ENCODE measurements at places on chromosomes 3 and 15.
A peak's percentile ranks its signal among the peaks of the same experiment; 100 is the strongest.

GRCh38 chr3:130820976-130821375, 72.9 kb upstream of the ATP2C1 start:
- H3K4me1 ChIP-seq, result no peaks in the 10 kb centered on the region
- H3K27me3 ChIP-seq, result no peaks in the 10 kb centered on the region
- H3K36me3 ChIP-seq, result no peaks in the 10 kb centered on the region

- H3K36me3 ChIP-seq, result no peaks in the 10 kb centered on the region
- no peaks in the 10 kb centered on the region for H3K27me3 ChIP-seq
- H3K4me3 ChIP-seq, result no peak overlapping the region
- DNase-seq, result no peak
These were observed 146.9 kb downstream of the ERC2 start for GRCh38 chr3:56321383-56321782.

- H3K36me3 ChIP-seq, result peaks cover 77% of the 10 kb centered on the region
- no peak overlapping the region for H3K27ac ChIP-seq
- H3K4me1 ChIP-seq, result no peaks in the 10 kb centered on the region
- DNase-seq, result no peak
- no peak overlapping the region for H3K4me3 ChIP-seq
- no peaks in the 10 kb centered on the region for H3K27me3 ChIP-seq
These were observed 100.2 kb downstream of the C3orf70 start for GRCh38 chr3:185052631-185053030.

DNA sequence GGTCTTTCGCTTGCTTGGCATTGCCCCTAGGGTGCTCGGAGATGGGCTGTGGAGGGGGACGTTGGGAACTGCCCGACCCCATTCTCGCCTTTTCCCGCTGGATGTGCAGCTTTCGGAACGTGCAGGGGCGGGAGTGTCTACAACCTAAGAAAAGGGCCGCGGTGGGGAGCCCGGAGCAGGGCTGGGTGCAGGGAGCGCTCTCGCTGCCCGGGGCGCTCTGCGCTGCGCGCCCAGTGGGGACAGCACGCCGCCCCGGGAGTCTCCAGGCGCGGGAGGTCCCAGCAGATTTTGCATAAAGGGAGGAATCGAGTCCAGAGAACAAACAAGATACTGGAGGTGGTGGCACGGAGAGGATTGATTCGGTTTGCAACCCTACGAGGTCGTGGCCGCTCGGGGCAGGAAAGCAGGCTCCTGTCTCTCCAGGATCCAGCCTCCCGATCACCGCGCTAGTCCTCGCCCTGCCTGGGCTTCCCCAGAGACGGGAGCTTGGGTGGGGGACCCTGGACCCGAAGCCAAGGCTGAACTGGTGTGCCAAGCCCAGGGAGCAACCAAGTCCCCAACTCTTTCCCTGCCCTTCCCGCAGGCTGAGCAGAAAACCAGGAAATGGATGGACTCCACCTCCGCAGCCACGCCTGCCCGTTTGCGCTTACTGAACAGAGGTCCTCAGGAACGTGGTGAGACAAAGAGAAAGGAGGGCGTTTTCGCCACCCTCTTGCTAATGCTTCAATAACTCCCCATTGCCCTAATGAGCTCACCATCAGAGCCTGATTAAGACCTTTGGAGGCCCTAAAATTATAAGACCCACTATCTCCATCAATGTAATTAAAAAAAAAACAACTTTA, 59.7 kb downstream of the NOX5 start:
- no peak for DNase-seq
- H3K27me3 ChIP-seq, result peaks cover 4% of the 10 kb centered on the region
- peaks cover 8% of the 10 kb centered on the region for H3K4me1 ChIP-seq
- H3K4me3 ChIP-seq, result peak overlapping the region; percentile 61
- H3K27ac ChIP-seq, result peak overlapping the region; percentile 35

DNA sequence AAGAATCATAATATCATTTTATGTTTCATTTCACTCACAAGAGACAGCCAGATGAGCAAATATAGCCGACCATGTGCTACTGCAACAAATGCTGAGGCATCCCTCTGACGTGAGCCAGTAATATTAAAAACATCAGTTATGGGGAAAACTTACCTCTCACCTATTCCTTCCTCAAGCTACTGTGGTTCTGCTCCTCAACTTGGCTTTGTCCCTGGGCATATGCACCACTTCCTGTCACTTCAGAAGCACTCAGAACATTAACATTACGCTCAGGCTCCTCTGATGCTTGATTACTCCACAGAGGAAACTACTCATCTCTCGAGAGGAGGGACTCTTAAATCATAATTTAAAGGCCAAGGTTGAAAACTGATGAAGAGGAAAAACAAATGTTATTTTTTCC, 457.0 kb upstream of the ALCAM start:
- no peak for DNase-seq
- no peaks in the 10 kb centered on the region for H3K27me3 ChIP-seq
- H3K36me3 ChIP-seq, result no peaks in the 10 kb centered on the region
- H3K4me1 ChIP-seq, result no peaks in the 10 kb centered on the region
- H3K27ac ChIP-seq, result no peak overlapping the region

GRCh38 chr3:46705751-46706552, 4.8 kb downstream of the TMIE start:
- no peak overlapping the region for H3K27ac ChIP-seq
- H3K27me3 ChIP-seq, result no peaks in the 10 kb centered on the region
- peak; percentile 5 for DNase-seq

DNA sequence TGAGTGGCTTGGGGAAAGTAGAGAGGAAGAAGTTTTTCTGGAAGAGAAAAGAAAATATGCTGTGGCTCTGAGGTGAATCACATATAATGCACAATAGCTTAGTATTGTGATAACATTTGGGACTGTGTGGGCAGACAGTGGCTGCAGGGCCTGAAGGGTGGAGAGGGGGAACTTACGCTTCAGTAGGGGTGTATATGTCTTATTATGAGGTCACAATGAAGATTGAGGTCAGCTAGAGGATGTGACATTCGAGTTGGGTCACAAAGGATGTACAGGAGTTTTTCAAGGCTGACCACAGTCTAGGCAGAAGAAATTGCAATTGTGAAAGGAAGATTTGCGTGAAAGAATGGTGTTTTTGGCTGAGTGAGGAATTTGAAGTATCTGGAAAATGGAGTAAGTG, 414.8 kb downstream of the LPP start:
- no peak for DNase-seq
- no peak overlapping the region for H3K27ac ChIP-seq
- no peaks in the 10 kb centered on the region for H3K36me3 ChIP-seq
- H3K4me1 ChIP-seq, result peaks cover 30% of the 10 kb centered on the region
- no peak overlapping the region for H3K4me3 ChIP-seq

- H3K27ac ChIP-seq, result no peak overlapping the region
- H3K36me3 ChIP-seq, result no peaks in the 10 kb centered on the region
- DNase-seq, result no peak
These were observed 259.2 kb downstream of the SLCO3A1 start for GRCh38 chr15:92112711-92113110.

GRCh38 chr3:58102976-58103451, 94.8 kb downstream of the FLNB start:
- H3K27ac ChIP-seq, result no peak overlapping the region
- no peaks in the 10 kb centered on the region for H3K36me3 ChIP-seq
- H3K4me3 ChIP-seq, result no peak overlapping the region
- H3K4me1 ChIP-seq, result no peaks in the 10 kb centered on the region

GRCh38 chr3:142057331-142057725, 92.0 kb downstream of the TFDP2 start:
- no peak overlapping the region for H3K27ac ChIP-seq
- no peaks in the 10 kb centered on the region for H3K27me3 ChIP-seq
- DNase-seq, result no peak
- H3K4me3 ChIP-seq, result no peak overlapping the region
- H3K36me3 ChIP-seq, result no peaks in the 10 kb centered on the region

- no peak overlapping the region for H3K4me3 ChIP-seq
- H3K27me3 ChIP-seq, result no peaks in the 10 kb centered on the region
- H3K27ac ChIP-seq, result no peak overlapping the region
- no peaks in the 10 kb centered on the region for H3K36me3 ChIP-seq
- no peak for DNase-seq
These were observed 3.2 kb upstream of the ATP13A3 start for GRCh38 chr3:194489736-194490612.

GRCh38 chr3:193498215-193498614, 56.5 kb downstream of the ATP13A4 start:
- no peak overlapping the region for H3K4me3 ChIP-seq
- H3K4me1 ChIP-seq, result no peaks in the 10 kb centered on the region
- H3K27me3 ChIP-seq, result no peaks in the 10 kb centered on the region
- no peaks in the 10 kb centered on the region for H3K36me3 ChIP-seq
- H3K27ac ChIP-seq, result no peak overlapping the region

DNA sequence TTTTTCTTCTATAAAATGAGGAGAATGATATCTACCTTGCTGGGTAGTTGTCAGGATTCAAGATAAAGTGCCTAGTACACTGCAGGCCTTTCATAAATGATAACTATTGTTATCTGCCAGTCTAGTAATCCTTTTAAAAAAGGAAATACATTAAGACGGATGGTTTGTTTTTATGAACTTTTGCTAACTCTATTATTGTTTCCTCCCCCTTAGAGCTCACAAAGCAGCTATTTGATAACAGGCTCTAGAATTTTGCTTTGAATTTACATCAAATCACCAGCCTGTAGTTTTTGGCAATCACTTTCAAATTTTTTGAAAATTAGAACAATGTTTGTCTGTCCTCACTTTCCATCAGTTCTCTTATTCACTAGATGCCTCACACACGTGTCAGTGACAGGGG, 39.8 kb downstream of the BLM start:
- DNase-seq, result no peak
- no peaks in the 10 kb centered on the region for H3K36me3 ChIP-seq
- no peak overlapping the region for H3K27ac ChIP-seq
- no peaks in the 10 kb centered on the region for H3K27me3 ChIP-seq

GRCh38 chr15:57321973-57322601, 54.2 kb upstream of the CGNL1 start:
- no peaks in the 10 kb centered on the region for H3K4me1 ChIP-seq
- H3K36me3 ChIP-seq, result no peaks in the 10 kb centered on the region
- no peak for DNase-seq

DNA sequence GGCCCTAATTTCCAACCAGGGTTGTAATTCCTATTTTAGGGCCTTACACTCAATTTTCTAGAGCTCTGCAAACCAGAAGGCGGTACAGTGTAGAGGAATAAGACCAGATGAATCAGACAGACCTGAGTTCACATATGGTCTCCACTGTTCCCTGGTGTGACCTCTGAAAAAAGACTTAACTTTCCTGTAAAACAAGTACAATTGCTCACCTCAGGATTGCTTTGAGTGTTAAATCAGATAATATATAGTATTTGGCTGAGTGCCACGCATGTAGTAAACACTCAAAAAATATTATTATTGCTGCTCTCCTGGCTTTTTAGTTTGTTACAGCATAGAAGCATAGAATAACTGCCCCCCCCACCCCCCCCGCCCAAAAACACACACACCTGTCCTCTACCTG, 51.0 kb upstream of the STT3B start:
- no peaks in the 10 kb centered on the region for H3K36me3 ChIP-seq
- H3K4me3 ChIP-seq, result no peak overlapping the region
- no peak overlapping the region for H3K27ac ChIP-seq

DNA sequence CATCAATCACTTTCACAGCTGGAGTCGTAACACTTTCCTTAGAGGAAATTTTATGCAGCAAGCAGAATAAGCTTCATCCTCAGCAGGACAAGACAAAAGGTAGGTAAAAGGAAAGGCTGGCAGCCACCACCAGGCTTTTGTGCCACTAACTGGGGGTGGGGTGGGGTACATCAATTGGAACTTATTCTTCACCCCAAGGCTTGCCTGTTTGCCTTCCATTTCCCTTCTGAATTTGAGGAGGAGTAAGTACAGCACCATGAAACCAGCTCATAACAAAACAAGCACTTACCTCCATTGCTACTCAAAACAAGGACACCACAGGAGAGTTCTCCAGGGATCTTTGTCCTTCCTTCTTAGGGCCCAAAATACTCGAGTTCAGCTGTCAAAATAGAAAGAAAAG, 296.8 kb downstream of the ARRDC4 start:
- H3K27me3 ChIP-seq, result no peaks in the 10 kb centered on the region
- H3K27ac ChIP-seq, result no peak overlapping the region
- no peak for DNase-seq
- no peak overlapping the region for H3K4me3 ChIP-seq

DNA sequence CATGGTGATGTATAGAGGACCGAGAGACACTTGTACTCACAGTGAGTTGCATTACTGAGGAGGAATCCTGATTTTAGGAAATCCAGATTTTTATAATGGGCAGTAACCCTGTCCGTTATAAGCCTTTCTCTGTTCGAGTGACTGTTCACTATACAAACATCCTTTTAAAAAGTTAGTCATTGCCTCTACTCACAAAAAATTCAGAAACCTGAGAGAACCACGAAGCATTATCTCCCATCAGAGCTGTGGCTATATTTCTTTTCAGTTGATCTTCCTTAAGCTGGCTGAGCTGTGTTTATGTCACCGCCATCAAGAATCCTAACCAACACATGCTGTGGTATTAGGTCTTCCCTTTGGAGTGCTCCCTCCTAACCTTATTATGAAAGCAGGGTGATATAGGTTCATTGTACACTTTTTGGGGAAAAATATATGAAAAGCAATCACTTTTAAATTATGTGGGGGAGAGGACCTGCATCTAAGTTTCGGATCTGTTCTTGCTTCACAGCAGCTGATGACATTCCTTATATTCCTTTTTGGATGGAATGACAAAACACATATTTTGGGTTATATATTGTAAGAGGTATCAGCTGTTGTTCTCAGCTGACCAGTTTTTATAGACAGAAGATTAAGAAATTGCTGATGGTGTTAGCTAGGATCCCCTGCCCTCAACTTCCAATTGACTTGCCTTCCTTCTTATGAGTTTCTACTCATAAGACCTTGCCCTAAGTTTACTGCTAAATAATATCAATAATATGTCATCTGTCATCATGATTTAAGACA, 465.9 kb upstream of the RASGRP1 start:
- no peak overlapping the region for H3K4me3 ChIP-seq
- H3K27me3 ChIP-seq, result no peaks in the 10 kb centered on the region
- no peaks in the 10 kb centered on the region for H3K36me3 ChIP-seq

GRCh38 chr15:50744601-50745000, 20.9 kb downstream of the SPPL2A start:
- no peaks in the 10 kb centered on the region for H3K27me3 ChIP-seq
- no peak for DNase-seq
- H3K27ac ChIP-seq, result no peak overlapping the region

DNA sequence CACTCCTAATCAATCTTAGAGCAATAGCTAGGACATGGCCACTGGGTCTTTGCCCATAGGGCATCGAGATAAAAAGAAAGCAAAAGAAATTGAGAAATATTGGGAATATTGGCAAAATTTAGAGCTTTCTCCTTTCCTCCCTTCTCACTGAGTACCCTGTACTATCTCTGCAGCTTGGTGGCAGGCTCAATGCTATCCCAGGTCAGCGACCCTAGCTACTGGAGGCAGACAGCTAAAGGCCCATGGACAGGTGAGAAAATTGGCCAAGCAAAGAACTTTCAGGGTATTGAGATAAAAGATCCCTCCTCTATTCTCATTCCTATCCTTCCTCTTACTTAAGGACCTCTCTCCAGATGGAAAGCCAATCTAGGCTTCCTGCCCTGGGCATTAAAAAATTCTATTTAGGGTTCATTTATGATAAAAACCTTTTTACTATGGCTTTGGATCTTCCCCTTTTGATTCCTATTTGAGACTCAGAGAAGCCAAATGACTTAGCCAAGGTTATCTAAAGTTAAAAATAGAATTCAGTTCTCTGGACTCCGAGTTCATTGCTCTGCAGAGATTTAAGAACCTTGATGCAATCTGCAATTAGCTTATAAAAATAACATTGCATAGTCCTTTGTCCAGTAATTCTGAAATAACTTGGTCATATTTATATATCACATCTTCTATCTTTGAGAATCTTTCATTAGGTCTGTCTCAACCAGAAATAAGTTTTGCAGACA, 75.4 kb downstream of the THRB start:
- no peak overlapping the region for H3K4me3 ChIP-seq
- no peak overlapping the region for H3K27ac ChIP-seq
- no peak for DNase-seq
- H3K4me1 ChIP-seq, result peaks cover 36% of the 10 kb centered on the region
